Naive thymus-derived CD8-positive, alpha-beta T cell (primary cell): ENCODE measurements at places on chromosomes 1 and 21. TPM values are rescaled to one million over a fixed set of nuclear protein-coding genes. Genes with fewer than 3 reads are reported as not detected.
A peak's percentile ranks its signal among the peaks of the same experiment; 100 is the strongest.

CRABP2 gene
- total RNA-seq = 0.44 TPM

DNA sequence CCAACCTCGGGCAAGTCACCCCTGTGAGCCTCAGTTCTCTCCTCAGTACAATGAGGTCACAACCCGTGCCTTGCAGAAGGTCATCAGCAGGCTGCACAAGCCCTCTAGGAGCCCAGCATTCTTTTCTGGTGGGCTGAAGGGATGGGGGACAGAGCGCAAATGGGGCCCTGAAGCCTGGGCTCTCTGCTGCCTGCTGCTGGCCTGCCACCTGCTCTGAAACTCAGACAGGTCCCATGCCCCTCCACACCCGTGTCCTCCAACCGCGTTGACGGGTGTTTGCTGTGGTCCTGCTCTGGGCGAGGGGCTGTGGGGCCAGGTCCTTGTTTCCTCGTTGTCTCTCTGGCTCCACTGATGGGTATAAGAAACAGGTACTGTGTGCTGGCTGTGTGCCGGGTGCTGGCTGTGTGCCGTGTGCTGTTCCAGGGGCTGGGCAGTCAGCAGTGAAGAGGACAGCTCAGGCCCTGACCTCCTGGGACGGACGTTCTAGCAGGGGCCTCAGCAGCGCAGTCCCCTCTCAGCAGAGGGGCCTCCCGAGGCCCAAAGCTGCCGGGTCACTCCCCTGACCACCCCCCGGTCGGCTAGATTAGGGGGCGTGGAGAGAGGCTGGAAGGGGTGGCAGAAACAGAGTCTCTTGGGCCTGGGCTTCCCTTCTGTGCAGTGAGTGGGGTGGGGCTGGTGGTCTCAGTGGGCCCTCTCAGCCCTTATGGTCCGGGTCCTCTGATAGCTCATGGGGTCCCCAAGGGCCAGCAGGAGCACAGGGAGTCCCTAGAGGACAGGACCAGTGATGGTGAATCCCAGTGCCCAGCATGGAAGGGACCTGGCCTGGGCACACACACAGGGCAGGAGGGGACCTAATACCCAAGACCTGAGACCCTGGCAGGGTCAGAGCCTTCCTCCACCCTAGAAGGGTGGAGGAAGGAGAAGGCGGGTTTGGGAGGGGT is 42.1 kb downstream of the DMRTB1 start:
- no peak overlapping the region for H3K4me3 ChIP-seq
- DNase-seq = no peak
- H3K4me1 ChIP-seq = peaks cover 7% of the 10 kb centered on the region
- H3K36me3 ChIP-seq = no peaks in the 10 kb centered on the region
- no peaks in the 10 kb centered on the region for H3K27me3 ChIP-seq

GRCh38 chr1:236342403-236343245 is 51.5 kb upstream of the EDARADD start:
- no peak for DNase-seq
- H3K4me1 ChIP-seq = no peaks in the 10 kb centered on the region
- no peaks in the 10 kb centered on the region for H3K27me3 ChIP-seq

KLHDC8A gene
- total RNA-seq = not detected

C1orf226 gene
- 0.22 TPM for total RNA-seq

DNA sequence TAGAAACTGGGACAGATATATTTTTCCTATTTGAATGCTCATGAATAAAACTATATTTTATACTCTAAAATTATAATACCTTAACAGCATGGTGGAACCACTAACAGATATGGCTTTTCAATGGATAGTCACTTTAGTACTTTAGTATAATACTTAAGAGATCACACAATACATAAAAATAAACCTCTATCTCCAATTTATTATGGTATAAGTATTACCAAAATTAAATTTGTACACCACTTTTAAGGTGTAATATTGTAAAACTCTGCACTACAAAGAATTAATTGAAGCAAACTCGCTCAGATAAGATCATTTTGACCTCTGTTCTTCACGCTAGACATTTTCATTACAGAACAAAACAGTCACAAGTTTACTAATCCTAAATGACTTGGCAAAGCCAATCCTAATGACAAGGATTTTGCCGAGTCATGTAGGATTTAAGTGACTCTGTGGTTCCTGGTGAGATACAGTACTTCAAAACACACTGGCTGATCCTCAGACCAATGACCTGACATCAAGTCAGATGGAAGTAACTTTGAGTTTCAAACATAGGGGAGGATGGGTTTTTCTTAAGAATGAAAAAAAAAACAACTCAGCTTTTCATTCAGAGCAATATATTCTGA is 200.6 kb downstream of the SMYD3 start:
- H3K27ac ChIP-seq = no peak overlapping the region
- H3K4me1 ChIP-seq = no peaks in the 10 kb centered on the region
- H3K27me3 ChIP-seq = no peaks in the 10 kb centered on the region
- peaks cover 8% of the 10 kb centered on the region for H3K36me3 ChIP-seq
- no peak for DNase-seq
- no peak overlapping the region for H3K4me3 ChIP-seq

FAM72C gene
- not detected for total RNA-seq

SLC5A3 gene
- 32.7 TPM for total RNA-seq

SLAMF9 gene
- total RNA-seq = not detected

CLIC6 gene
- total RNA-seq = 0.44 TPM

DNA sequence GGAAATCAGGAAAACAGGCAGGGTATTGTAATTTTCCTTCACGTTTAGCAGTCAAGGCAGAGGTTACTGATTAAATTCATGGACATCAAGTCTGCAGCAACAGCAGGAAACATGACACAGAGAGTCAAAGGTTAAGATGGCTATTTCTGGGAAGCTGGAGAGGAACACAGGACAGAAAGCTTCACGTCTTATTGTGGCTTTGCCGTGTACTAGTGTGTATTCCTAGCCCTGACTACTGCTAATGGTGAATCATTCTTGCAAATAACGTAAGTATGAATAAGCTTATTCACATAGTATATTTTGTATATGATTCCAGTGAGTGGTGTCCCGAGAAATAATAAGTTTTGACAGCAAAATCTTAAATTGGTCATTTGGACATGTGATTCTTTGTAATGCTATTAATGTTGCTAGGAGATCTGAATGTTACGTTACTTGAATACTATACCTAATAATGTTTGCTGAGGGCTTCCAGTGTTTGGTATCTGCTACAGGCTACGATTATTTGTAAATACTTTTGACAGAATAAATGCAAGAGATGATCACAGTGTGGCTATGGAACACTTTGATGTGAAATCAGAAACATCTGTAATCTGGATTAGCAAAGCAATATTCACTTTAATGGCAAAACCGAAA is 77.4 kb downstream of the DISP1 start:
- H3K36me3 ChIP-seq = no peaks in the 10 kb centered on the region
- no peak overlapping the region for H3K4me3 ChIP-seq
- no peak overlapping the region for H3K27ac ChIP-seq
- no peak for DNase-seq
- peaks cover 10% of the 10 kb centered on the region for H3K4me1 ChIP-seq

- no peaks in the 10 kb centered on the region for H3K4me1 ChIP-seq
- H3K27me3 ChIP-seq = no peaks in the 10 kb centered on the region
- H3K4me3 ChIP-seq = no peak overlapping the region
- no peaks in the 10 kb centered on the region for H3K36me3 ChIP-seq
- no peak overlapping the region for H3K27ac ChIP-seq
These were observed 393.8 kb downstream of the NTNG1 start for GRCh38 chr1:107534632-107535031.

GRCh38 chr1:229993060-229993459 is 74.0 kb upstream of the GALNT2 start:
- H3K27ac ChIP-seq = no peak overlapping the region
- no peaks in the 10 kb centered on the region for H3K27me3 ChIP-seq
- no peak overlapping the region for H3K4me3 ChIP-seq
- H3K4me1 ChIP-seq = no peaks in the 10 kb centered on the region
- DNase-seq = no peak
- no peaks in the 10 kb centered on the region for H3K36me3 ChIP-seq

IQCC gene
- 1.7 TPM for total RNA-seq

DNA sequence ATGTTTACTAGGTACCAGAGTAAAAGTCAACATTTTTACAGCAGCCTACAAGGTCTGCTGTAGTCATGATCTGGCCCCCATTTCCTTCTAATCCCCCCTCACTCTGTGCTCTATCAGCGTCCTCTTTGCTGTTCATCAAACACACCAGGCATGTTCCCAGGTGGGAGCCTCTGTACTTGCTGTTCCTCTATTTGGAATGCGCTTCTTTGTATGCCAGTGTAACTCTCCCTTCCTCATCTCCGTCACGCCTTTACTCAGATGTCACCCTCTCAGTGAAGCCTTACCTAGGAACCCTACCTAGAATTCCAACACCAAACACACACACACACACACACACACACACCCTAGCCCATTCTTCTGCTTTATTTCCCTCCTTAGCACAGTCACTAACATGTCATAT is 21.0 kb downstream of the TP53BP2 start:
- H3K4me3 ChIP-seq = no peak overlapping the region
- peaks cover 17% of the 10 kb centered on the region for H3K36me3 ChIP-seq
- DNase-seq = no peak
- peaks cover 42% of the 10 kb centered on the region for H3K4me1 ChIP-seq

MSH4 gene
- total RNA-seq = 1.0 TPM

- no peak overlapping the region for H3K27ac ChIP-seq
- peaks cover 3% of the 10 kb centered on the region for H3K4me1 ChIP-seq
- H3K27me3 ChIP-seq = peaks cover 17% of the 10 kb centered on the region
- H3K4me3 ChIP-seq = no peak overlapping the region
These were observed 5.8 kb downstream of the ELF3 start for GRCh38 chr1:202016022-202016810.

GRCh38 chr1:245516284-245516759 is 361.5 kb downstream of the KIF26B start:
- H3K36me3 ChIP-seq = no peaks in the 10 kb centered on the region
- peaks cover 8% of the 10 kb centered on the region for H3K27me3 ChIP-seq
- no peak overlapping the region for H3K4me3 ChIP-seq
- no peaks in the 10 kb centered on the region for H3K4me1 ChIP-seq

CD247 gene
- 300 TPM for total RNA-seq

GRCh38 chr1:233240371-233240770 is 55.2 kb downstream of the PCNX2 start:
- no peaks in the 10 kb centered on the region for H3K4me1 ChIP-seq
- H3K27me3 ChIP-seq = no peaks in the 10 kb centered on the region
- no peak overlapping the region for H3K4me3 ChIP-seq
- DNase-seq = no peak
- no peak overlapping the region for H3K27ac ChIP-seq

DNA sequence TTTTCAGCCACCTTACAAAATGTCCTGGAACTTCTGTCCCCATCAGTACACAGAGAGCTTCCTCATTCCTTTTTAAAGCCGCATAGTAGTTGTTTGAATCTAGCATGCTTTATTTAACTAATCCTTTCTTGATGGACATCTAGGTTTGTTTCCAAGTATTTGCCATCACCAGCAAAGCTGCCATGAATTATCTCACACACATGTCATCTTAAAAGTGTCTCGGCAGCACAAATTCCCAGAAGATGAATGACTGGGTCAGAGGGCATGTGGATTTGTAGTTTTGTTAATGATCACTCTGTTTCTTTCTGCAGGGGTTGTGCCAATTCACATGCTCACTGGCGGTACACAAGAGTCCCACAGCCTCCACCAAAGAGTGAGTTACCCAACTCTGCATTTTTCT is 68.3 kb downstream of the CLIC6 start:
- no peak overlapping the region for H3K4me3 ChIP-seq
- H3K27ac ChIP-seq = no peak overlapping the region
- no peaks in the 10 kb centered on the region for H3K36me3 ChIP-seq
- no peak for DNase-seq

- H3K27ac ChIP-seq = peak overlapping the region; percentile 74
- no peaks in the 10 kb centered on the region for H3K27me3 ChIP-seq
- DNase-seq = no peak
- peak overlapping the region; percentile 64 for H3K4me3 ChIP-seq
- H3K4me1 ChIP-seq = peaks cover 20% of the 10 kb centered on the region
These were observed 69.5 kb downstream of the RHOU start for GRCh38 chr1:228804640-228805413.

GRCh38 chr1:239807361-239807760 is 284.3 kb upstream of the FMN2 start:
- no peak overlapping the region for H3K4me3 ChIP-seq
- H3K36me3 ChIP-seq = no peaks in the 10 kb centered on the region
- H3K27ac ChIP-seq = no peak overlapping the region
- DNase-seq = no peak
- peaks cover 4% of the 10 kb centered on the region for H3K4me1 ChIP-seq
- no peaks in the 10 kb centered on the region for H3K27me3 ChIP-seq

DNA sequence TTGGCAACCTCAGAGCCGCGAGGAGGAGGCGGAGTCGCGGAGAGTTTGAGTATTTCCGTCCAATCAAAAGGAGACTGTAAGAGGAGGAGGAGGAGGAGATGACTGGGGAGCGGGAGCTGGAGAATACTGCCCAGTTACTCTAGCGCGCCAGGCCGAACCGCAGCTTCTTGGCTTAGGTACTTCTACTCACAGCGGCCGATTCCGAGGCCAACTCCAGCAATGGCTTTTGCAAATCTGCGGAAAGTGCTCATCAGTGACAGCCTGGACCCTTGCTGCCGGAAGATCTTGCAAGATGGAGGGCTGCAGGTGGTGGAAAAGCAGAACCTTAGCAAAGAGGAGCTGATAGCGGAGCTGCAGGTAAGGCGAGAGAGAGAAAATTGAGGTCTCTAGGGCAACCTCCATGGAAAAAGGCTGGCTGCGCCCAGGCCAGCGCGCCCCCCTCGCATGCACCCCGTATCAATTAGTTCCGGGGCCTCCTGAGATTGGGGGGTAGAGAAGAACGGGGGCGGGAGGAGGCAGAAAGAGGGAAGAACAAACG is at the start of gene PHGDH:
TSS of gene PHGDH (plus strand) at position 131 of the 538 bp plus-strand sequence. CDS start at position 220, 89 bp downstream.
- DNase-seq = peak; percentile 56
- H3K4me3 ChIP-seq = peak within 1 kb of the TSS; percentile 98
- H3K4me1 ChIP-seq = peaks cover 38% of the 10 kb centered on the region
- H3K27ac ChIP-seq = peak within 1 kb of the TSS; percentile 91
- no peaks in the 10 kb centered on the region for H3K27me3 ChIP-seq
- no peaks in the 10 kb centered on the region for H3K36me3 ChIP-seq

LRRC7 gene
- 0.71 TPM for total RNA-seq

DNA sequence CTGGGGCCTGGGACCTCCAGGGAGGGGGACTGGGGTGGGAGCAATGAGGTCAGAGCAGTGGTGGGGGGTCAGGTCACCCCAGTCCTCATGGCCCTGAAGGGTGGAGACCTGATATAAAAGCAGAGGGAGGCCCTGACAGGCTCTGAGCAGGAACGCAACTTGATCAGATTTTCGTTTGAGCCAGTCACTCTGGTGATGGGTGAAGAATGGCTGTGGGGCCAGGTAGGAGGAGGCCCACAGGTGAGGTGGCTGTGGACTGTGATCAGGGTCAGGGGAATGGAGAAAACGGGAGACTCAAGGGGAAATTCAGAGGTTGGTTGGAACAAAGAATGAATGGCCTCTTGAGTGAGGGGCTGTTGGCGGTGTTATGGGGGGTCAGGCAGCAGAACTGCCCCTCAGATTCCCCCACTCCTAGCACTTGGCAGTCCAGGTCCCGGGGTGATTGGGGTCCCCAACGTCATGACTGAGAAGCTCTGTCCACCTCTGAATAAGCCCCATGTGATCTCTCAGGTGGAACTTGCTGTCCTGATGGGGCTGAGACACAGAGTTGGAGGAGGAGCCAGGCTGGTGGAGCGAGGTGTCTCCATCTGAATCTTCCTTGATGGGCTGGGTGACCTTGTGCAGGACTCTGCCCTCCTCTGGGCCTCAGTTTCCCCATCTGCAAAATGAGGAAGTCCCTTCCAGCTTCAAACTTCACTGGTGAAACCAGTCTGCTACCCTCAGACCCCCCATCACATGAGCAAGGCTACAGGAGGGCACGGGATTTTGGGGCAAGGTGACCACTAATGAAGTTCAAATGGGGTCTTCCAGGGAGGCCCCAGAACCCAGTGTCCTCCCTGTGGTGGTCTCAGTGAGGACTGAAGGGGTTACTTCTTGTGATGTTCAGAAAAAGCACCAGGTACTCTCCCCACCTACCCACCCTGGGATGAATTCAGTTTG is 683.0 kb downstream of the MATN1 start:
- peaks cover 11% of the 10 kb centered on the region for H3K27me3 ChIP-seq
- H3K4me3 ChIP-seq = no peak overlapping the region
- no peak overlapping the region for H3K27ac ChIP-seq
- H3K4me1 ChIP-seq = no peaks in the 10 kb centered on the region

DCDC2B gene
- total RNA-seq = not detected
